ENCODE measurements at places on chromosomes 7 and 10. TPM values are rescaled to one million over a fixed set of nuclear protein-coding genes. Genes with fewer than 3 reads are reported as not detected.

DNA sequence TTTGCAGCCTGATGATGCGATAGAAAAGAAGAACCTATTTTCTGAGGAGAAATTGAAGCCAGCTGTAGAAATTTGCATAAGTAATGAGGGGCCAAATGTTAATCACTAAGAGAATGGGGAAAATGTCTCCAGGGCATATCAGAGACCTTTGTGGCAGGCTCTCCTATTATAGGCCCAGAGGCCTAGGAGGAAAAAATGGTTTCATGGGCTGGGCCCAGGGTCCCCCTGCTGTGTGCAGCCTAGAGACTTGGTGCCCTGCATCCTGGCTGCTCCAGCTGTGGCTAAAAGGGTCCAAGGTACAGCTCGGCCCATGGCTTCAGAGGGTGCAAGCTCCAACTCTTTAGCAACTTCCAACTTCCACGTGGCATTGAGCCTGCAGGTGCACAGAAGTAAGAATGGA is 123.4 kb downstream of the STK31 start:
- DNase-seq, result no peak
- no peaks in the 10 kb centered on the region for H3K27me3 ChIP-seq
- H3K27ac ChIP-seq, result no peak overlapping the region
- H3K36me3 ChIP-seq, result no peaks in the 10 kb centered on the region
- no peak overlapping the region for H3K4me3 ChIP-seq

GRCh38 chr10:34601691-34602090 is 213.4 kb downstream of the PARD3 start:
- H3K4me3 ChIP-seq, result no peak overlapping the region
- DNase-seq, result no peak
- no peaks in the 10 kb centered on the region for H3K4me1 ChIP-seq
- H3K27me3 ChIP-seq, result no peaks in the 10 kb centered on the region

DNA sequence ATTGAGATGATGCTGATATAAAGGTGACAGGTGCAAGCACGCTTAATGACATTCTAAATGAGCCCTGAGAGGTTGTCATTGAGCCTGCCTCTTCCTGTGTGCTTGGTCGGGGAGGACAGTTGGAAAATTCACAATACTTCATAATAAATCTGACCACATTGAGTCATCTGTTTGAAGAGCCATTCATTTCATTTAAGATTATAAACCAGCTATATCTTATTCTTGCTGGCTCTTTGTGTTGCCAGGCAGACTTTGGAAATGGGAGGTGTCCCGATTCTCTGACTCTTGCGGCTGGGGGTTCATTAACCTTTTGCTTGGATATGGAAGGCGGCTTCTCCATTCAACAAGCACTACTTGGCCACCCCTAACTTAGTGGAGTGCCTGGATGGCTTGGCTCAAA is 198.2 kb downstream of the FANK1 start:
- no peak overlapping the region for H3K4me3 ChIP-seq
- H3K4me1 ChIP-seq, result no peaks in the 10 kb centered on the region
- no peaks in the 10 kb centered on the region for H3K36me3 ChIP-seq
- no peaks in the 10 kb centered on the region for H3K27me3 ChIP-seq

DNA sequence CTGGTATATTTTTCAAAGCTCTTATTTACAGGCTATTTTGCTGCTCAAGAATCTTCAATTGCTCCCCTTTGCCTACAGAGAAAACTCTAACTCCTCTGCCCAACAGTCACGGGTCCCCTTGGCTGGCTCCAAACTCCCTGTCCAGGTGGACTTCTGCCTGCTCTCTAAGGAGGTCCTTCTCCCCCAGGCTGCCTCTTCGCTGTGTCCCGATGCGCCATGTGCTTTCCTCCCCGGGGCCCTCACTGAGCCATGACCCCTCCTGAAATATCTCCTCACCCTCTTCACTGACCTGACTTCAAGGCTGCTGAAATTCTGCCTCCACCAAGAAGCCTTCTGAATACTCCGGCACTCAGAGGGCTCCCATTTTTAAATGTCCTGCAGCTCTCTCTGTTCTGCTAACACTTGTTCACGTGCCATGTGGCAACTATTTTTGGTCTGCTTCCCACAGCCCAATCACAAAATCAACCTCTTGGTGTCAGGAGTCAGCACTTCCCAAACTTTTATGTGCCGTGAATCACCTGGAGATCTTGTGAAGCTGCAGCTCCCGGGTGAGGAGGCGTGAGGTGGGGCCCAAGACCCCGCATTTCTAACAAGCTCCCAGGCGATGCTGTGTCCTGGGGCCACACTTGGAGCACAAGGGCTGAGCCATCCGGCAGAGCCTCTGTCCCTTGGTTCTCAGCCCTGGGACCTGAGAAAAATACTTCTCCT is 85.7 kb upstream of the COL13A1 start:
- no peaks in the 10 kb centered on the region for H3K4me1 ChIP-seq
- peaks cover 3% of the 10 kb centered on the region for H3K27me3 ChIP-seq
- no peak overlapping the region for H3K4me3 ChIP-seq
- no peaks in the 10 kb centered on the region for H3K36me3 ChIP-seq

DNA sequence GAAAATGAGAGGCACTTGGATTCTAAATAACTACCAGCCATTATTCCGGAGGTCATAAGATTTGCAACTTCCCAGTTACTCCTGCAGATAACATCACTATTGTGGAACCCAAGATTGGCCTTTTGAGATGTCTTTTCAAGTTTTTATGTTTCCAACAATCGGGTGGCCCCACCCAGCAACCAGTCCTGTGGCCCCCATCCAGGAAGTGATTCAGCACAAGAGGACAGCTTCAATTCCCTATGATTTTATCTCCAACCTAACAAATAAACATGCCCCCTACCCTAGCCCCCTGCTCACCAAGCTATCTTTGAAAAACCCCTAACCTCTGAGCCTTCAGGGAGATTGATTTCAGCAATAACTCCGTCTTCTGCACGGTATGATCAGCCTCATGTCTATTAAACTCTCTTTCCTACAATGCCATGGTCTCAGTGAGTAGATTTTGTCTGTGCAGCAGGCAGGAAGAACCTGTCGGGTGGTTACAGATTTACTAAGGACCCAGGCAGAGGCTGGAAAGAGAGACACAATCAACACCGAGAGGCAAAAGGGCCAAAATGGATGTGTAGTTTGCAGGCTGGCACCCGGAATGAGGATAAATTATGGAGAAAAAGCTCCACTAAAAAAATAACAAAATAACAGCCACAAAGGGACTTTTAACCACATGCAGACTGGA is 83.9 kb upstream of the UNC5B start:
- no peaks in the 10 kb centered on the region for H3K4me1 ChIP-seq
- H3K36me3 ChIP-seq, result no peaks in the 10 kb centered on the region
- peaks cover 18% of the 10 kb centered on the region for H3K27me3 ChIP-seq

NRP1 gene
- 93.4 TPM for total RNA-seq

GRCh38 chr7:12601302-12601869 is 30.9 kb downstream of the SCIN start:
- H3K27ac ChIP-seq, result no peak overlapping the region
- no peaks in the 10 kb centered on the region for H3K36me3 ChIP-seq
- DNase-seq, result no peak
- H3K4me3 ChIP-seq, result no peak overlapping the region
- H3K27me3 ChIP-seq, result no peaks in the 10 kb centered on the region

SLC29A4 gene
- total RNA-seq, result 38.9 TPM

- H3K4me1 ChIP-seq, result no peaks in the 10 kb centered on the region
- no peak for DNase-seq
- no peaks in the 10 kb centered on the region for H3K36me3 ChIP-seq
- no peak overlapping the region for H3K4me3 ChIP-seq
Observed at GRCh38 chr7:105680505-105681187, 99.4 kb upstream of the EFCAB10 start.

GRCh38 chr10:62252051-62252450 is 16.6 kb downstream of the RTKN2 start:
- H3K36me3 ChIP-seq, result no peaks in the 10 kb centered on the region
- no peaks in the 10 kb centered on the region for H3K27me3 ChIP-seq
- peaks cover 43% of the 10 kb centered on the region for H3K4me1 ChIP-seq
- H3K4me3 ChIP-seq, result no peak overlapping the region
- peak overlapping the region; percentile 83 for H3K27ac ChIP-seq

HMX2 gene
- 2.7 TPM for total RNA-seq

FBXW4 gene
- total RNA-seq, result 61.5 TPM

DNA sequence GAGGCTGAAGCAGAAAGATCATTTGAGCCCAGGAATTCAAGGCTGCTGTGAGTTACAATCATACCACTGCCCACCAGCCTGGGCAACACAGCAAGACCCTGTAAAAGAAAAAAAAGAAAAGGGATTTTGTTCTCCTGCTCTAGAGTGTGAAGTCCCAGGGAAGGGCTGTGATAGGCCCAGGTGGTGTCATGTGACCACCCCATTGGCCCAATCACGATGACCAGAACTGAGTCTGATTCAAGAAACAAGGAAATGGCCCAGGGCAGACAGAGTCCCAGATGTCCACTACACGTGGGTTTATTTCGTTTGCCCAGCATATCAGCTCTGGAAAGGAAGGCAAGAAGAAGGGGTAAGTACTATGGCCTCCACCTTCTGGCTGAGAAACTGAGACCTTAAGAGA is 81.3 kb upstream of the CUX1 start:
- peaks cover 6% of the 10 kb centered on the region for H3K4me1 ChIP-seq
- no peaks in the 10 kb centered on the region for H3K36me3 ChIP-seq
- no peak overlapping the region for H3K27ac ChIP-seq
- no peaks in the 10 kb centered on the region for H3K27me3 ChIP-seq

- no peaks in the 10 kb centered on the region for H3K36me3 ChIP-seq
- peaks cover 12% of the 10 kb centered on the region for H3K27me3 ChIP-seq
- no peaks in the 10 kb centered on the region for H3K4me1 ChIP-seq
Observed at GRCh38 chr10:49112851-49113250, 2.5 kb downstream of the VSTM4 start.

AMPH gene
- total RNA-seq, result not detected

PYROXD2 gene
- total RNA-seq, result 2.3 TPM

DNA sequence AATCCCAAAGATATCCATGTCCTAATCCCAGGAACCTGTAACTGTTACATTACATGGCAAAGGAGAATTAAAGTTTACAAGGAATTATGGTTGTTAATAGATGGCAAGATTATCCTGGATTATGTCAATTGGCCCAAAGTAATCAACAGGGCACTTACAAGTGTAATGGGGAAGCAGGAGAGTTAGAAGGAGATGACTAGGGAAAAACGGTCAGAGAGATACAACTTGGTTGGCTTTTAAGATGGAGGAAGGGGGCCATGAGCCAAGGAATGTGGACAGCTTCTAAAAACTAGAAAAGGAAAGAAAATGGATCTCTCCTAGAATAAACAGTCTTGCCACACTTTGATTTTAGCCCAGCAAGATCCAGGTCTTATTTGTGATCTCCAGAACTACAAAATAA is 3.3 kb downstream of the JMJD1C start:
- no peaks in the 10 kb centered on the region for H3K36me3 ChIP-seq
- DNase-seq, result no peak
- H3K4me3 ChIP-seq, result no peak overlapping the region
- no peaks in the 10 kb centered on the region for H3K27me3 ChIP-seq
- H3K4me1 ChIP-seq, result peaks cover 15% of the 10 kb centered on the region
- H3K27ac ChIP-seq, result 0 out of 2 replicates have a peak overlapping the region, but pooled peaks have one; percentile 7

GRCh38 chr7:86926732-86927131 is 132.7 kb downstream of the ELAPOR2 start:
- peaks cover 3% of the 10 kb centered on the region for H3K27me3 ChIP-seq
- no peak overlapping the region for H3K27ac ChIP-seq
- no peak for DNase-seq
- no peak overlapping the region for H3K4me3 ChIP-seq

DNA sequence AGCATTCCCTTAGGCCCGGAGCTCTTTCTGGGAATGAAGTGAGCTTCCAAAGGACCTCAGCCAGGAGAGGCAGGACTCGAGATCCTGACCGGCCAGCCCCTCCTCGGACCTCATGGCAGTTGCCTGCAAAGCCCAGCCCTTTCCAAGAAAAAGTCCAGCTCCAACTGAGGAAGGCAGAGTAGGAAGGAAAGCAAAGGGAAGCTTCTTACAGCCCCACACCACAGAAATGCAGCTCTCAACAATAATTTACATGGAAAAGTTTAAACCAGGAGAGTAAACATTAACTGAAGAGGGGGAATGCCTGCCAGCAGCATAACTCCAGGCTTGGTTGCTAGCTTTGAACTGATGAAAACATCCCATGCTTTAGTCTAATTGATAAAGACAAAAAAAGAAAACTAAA is 153.9 kb upstream of the PFKP start:
- H3K36me3 ChIP-seq, result no peaks in the 10 kb centered on the region
- no peaks in the 10 kb centered on the region for H3K4me1 ChIP-seq
- no peak overlapping the region for H3K27ac ChIP-seq
- H3K27me3 ChIP-seq, result no peaks in the 10 kb centered on the region
- no peak for DNase-seq

EEPD1 gene
- 48.0 TPM for total RNA-seq

DNA sequence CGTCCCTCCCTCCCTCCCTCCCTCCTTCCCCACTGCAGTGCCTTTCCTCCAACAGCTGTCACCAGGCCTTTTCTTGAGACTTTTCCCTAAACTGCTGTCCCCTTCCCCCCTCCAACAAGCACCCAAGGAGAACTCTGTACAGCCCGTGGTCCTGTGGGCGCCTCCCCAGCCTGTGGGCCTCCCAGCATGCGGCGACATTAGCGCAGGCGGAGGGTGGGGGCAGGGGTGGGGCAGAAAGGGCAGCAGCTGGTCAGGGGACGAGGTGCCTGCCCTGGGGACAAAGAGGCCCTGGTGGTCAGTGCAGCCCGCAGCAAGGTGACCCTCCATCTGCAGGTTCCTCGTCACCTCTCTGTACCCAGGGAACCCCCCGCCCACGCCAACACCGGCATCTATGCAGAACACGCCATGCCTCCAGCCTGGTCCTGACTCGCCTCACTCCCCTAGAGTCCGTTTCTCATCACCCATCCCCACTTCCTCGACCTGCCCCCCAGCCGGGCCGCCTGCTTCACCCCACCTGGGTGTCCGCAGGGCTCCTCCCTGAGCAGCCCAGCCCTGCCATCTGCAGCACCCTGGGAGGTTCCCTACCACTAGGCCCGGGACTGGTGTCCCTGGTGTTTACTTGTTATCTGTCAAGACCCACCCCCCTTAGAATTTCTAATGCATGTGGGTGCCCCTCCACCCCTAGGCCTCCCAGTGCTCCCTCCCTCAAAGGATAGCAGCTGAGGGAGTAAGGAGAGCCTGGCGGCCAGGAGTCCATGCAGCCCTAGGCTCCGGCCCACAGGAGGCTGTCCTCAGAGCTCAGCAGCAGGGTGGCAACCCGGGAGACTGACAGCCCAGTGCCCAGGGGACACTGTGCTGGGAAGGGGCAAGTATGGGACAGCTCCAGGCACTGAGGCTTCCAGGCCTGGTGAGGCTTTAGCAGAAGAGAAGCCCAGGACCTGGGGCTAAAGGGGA is 147.8 kb downstream of the ARHGAP22 start:
- H3K27me3 ChIP-seq, result no peaks in the 10 kb centered on the region
- no peaks in the 10 kb centered on the region for H3K4me1 ChIP-seq
- DNase-seq, result no peak

SFXN4 gene
- 67.0 TPM for total RNA-seq

- no peaks in the 10 kb centered on the region for H3K27me3 ChIP-seq
- no peak overlapping the region for H3K27ac ChIP-seq
- H3K36me3 ChIP-seq, result no peaks in the 10 kb centered on the region
- no peak overlapping the region for H3K4me3 ChIP-seq
- no peak for DNase-seq
Observed at GRCh38 chr7:135919071-135919841, 57.9 kb downstream of the MTPN start.

Data from Panc1 (cell line).